ENCODE measurements at places on chromosomes 4 and X.
A peak's percentile ranks its signal among the peaks of the same experiment; 100 is the strongest.

GRCh38 chr4:85399270-85399669 lies 75.7 kb upstream of the ARHGAP24 start:
- no peak for DNase-seq

GRCh38 chrX:69365349-69365748 lies 138.8 kb upstream of the NALF2 start:
- no peak for DNase-seq

DNA sequence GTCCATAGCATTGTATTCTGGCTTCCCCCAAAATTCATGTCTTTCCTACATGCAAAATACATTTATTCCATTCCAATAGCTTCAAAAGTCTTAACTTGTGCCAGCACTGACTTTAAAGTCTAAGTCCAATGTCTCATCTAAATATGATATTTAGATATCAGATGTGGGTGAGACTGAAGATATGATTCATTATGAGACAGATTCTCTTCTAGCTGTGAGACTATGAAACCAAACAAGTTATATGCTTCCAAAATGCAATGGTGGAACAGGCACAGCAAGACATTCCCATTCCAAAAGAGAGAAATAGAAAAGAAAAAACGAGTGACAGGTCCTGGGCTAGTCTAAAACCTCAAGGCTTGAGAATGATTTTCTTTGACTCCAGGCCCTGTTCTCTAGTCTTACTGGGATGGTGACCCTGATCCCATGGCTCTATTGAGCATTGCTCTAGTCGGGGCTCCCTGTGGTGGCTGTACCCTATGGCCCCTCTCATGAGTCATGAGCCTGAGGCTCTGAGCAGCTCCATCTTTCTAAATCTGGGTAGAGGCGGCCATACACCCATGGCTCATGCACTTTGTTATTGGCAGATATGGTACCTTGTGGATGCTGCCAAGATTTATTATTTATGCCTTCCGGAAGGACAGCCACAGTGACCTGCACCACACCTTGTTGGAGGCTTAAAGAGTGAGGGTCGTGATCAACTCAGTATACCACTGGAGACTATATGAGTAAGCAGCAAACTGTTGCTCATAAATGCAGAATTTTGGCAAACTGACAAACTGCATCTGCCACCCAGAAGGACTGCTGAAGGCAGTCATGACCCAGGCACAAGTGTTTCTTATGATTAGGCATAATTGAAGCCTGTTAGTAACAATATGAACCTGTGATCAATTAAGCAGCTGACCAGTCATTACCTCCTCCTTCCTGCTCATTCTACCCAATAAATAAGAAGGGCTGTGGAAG lies 38.5 kb upstream of the BOD1L1 start:
- no peak for DNase-seq

GRCh38 chr4:180823108-180823507 lies 1420.1 kb upstream of the TENM3 start:
- DNase-seq, result no peak

- peak; percentile 29 for DNase-seq
Observed at GRCh38 chr4:110049951-110050925, 137.6 kb downstream of the EGF start.

- DNase-seq, result no peak
Observed at GRCh38 chr4:44806071-44806470, 79.7 kb upstream of the GNPDA2 start.

GRCh38 chr4:149343614-149344013 lies 472.0 kb downstream of the IQCM start:
- DNase-seq, result no peak

GRCh38 chrX:138929926-138930582 lies 218.5 kb upstream of the FGF13 start:
- DNase-seq, result no peak

DNA sequence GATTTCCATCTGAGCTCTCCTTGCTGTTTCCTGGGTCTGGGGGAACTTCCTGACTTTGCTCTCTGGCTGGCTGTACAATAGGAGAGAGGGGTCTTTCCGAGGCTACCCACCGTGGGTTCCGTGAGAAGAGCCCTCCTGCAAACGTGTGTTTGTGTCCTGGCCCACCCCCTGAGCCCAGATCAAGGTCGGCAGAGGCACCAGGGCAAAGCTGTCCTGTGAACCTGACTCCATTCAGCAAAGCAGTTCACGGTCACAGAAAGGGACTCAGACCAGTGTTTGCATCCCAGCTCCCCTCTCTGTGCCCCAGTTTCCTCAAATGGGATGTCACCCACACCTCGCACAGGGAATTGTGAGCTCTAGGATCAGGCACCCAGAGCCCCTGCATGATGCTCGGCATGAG lies 97.3 kb upstream of the PSAPL1 start:
- no peak for DNase-seq

DNA sequence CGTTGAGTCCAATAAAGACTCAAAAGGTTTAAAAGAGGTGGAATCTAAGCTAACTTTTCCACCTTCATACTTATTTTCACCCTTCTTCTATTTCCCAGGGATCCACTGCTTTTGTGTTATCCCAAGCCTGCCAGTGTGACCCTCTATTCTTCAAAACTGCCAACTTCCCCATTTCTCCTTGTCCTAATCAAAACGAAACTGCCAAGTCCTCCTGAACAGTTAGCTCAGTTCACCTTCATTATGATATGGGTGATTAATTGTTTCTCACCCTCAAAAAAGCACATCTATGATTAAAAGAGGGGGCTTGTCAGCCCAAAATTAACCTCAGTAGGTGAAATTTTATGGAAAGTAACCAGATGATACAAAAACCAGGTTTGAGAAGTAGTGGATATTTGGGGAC lies 108.4 kb downstream of the GUCY2F start:
- DNase-seq, result no peak

GRCh38 chr4:184475498-184475897 lies 1.1 kb upstream of the IRF2 start:
- DNase-seq, result no peak

- no peak for DNase-seq
Observed at GRCh38 chrX:23557070-23557469, 110.2 kb upstream of the PRDX4 start.

GRCh38 chr4:14711259-14711658 lies 291.0 kb upstream of the CPEB2 start:
- DNase-seq, result no peak

DNA sequence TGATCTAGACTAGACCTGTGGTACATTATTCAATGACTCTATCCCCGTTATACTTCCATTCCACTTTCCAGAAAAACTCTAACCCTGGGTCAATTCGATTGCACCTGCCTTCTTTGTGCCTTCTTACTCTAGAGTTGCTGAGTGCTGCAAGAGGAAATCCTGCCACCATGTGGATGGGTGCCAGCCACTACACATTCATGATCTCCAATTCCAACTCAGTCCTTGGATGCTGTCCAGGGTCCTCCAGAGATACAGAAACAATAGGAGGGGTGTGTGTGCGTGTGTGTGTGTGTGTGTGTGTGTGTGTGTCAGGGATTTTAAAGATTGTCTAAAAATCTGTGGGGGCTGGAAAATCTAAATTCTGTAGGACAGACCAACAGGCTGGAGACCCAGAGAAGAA lies 42.9 kb upstream of the INTS6L start:
- DNase-seq, result peak; percentile 6

GRCh38 chrX:55815546-55815945 lies 98.0 kb downstream of the RRAGB start:
- no peak for DNase-seq
